ENCODE measurements at places on chromosomes 11 and 22.

- no peak for DNase-seq
Measured at GRCh38 chr22:46394622-46395021, 59.1 kb downstream of the TRMU start.

GRCh38 chr11:117900121-117900648, 23.7 kb upstream of the FXYD6 start:
- DNase-seq, result no peak

DNA sequence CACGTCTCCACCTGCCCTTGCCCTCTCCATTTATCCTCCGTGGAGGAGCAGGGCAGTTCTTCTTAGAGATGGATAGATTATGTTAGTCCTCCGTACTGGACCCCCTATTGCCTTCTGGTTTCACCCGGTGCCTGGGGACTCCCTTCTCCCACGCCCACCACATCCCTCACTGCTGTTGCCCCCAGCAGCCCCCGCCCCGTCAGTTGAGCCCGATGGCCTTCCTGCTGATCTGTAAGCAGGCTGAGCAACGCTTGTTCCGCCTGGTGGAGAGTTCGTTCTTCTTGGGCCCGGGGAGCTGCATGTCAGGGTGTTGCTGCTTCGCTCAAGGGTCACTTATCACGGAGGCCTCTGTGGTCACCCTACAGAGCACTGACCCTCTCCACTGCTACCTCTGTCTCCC, 34.2 kb downstream of the B3GAT1 start:
- DNase-seq, result no peak

GRCh38 chr11:7462706-7463105, 22.6 kb upstream of the OLFML1 start:
- no peak for DNase-seq

- no peak for DNase-seq
Measured at GRCh38 chr11:71109586-71109985, 142.8 kb downstream of the SHANK2 start.

GRCh38 chr22:45163099-45163450, 650 bp upstream of the NUP50 start:
- DNase-seq, result no peak

DNA sequence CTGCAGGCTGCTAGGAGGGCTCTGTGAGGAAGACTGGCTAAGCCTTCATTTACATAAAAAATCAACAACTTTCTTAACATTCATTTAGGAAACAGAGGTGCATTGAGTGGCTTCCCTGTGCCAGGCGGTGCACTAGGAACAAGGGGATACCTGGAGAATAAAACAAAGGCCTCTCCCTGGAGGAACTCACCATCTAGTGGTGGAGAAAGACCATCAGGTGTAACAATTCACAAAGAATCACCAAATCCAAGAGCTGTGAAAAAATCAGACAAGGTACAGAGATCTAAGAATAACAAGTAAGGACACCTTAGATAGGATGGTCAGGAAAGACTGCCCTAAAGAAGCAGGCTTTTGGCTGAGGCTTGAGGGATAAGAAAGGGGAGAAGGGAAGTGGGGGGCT, 40.3 kb downstream of the CSNK2A3 start:
- DNase-seq, result no peak

- DNase-seq, result no peak
Measured at GRCh38 chr22:27699383-27700019, 102.1 kb downstream of the MN1 start.

DNA sequence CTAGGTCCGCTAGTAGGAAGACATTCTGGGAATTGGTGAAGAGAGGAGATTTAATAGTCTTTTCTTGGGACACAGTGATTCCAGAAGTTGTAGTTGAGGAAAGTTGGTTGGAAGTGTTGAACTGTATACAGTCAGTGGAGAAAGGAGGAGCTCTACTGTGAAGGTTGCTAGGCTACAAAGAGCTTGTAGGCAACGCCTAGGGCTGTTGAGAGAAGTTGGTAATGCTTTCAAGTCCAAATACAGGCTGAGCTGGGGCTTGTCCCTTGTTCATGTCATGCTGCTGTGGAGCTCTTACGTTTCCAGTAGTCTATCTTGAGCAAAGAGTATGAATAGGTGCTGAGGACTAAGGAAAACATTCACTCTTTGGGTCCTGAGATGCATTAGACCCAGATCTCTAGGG, 1.1 kb downstream of the TBCEL start:
- peak; percentile 13 for DNase-seq

DNA sequence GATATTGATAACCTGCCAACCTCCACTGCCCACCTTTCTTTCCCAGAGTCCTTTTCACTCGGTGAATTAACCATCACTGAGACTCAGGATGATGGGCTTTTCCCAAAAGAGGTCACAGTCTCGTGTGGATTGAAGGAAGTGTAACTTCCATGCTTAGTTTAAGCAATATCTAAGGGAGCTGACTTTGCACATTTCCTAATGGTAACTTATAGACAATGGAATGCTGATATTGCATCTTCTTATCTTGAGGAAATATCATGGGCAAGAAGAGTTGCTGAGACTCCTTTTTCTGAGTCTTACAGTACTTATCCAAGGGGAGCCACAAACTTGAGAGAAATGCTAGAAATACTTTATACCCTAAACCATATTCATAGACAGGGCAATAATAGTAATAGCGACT, 8.8 kb downstream of the BARX2 start:
- no peak for DNase-seq

DNA sequence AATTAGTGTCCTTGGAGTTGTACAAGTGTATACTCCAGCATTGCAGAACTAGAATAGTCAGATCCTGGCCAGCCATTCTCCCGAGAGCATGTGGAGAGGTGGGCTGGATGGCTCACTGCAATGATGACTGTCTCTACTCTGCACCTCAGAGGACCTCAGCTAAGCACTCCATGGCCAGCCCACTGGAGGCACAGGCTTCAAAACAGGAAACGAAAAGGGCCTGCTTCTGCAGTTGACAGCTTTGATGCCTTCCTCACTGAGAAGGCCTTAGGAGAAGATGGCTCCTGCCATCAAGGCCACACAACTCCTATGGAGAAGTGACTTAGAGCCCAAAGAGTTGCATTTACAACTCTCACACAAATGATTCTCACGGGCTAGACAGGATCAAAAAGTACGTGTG, 9.1 kb downstream of the POLD4 start:
- DNase-seq, result no peak

DNA sequence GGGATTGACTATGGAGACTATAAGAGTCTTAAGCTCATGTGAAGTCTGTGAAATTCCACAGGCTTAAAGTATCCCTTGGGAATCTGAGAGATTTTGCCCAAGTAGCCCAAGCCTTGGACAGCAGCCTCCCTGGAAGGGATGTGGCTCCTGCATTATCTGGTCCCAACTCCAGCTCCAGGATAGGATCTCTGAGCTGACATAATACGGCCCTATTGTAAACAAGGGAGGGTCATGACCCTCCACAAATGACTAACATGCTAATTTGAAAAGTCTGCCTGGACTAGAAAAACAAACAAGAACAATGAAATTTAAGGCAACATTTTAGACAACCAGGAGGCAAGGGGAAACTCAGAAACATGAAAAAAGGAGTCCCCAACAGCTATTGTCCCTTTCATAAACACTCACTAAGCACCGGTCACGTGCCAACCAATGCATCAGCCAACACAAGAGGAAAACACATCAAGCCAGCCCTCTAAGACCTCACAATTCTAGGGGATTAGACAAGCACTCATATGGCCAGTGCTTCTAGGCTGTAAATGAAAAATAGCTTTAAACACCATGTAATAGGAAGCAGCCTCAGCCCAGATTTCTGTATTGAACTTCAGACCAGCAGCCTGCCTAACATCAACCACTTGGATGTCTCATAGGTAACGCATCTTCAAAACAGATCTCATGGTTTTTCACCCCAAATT, 101.2 kb upstream of the TIMP3 start:
- DNase-seq, result no peak

DNA sequence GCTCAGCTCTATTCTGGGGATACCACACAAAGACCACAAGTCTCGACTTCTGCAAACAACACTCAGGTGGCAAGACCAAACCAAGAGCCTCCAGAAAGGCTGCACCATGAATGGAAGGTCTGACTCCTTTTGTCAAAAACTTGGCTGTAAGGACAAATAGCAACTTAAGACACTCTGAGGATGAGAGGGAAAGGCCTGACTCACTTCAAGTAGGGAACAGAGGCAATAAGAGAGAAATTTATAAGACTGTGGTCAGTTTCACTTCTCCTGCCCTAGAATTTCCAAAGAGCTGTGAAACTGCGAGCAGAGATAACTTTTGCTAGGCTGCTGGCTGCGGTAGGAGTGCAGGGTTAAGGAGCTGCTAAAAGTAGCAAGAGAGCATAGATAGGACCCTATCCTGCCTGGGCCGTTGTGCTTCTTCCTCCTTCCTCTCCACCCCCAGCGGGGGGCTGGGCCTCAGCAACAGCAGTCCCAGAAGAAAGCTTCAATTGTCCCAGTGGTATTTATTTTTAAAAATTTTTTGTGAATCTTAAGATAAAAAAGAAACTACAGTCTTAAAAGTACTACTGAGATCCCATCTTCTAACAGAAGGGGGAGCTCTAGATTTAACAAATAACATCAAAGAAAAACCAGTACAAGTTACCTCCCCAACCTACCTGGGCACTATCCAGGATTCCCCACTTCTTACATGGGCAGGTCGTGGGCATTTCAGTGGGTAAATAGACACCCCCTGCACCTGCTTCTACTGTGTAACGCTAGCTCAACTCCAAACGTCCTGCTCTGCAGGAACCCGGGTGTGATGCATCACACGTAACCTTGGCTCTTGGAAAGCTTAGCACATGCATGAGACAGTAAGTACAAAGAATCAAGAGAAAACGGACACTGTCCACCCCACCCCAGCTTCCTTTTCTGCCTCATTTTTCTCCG, 66.4 kb downstream of the SGSM3 start:
- DNase-seq, result peak; percentile 58

DNA sequence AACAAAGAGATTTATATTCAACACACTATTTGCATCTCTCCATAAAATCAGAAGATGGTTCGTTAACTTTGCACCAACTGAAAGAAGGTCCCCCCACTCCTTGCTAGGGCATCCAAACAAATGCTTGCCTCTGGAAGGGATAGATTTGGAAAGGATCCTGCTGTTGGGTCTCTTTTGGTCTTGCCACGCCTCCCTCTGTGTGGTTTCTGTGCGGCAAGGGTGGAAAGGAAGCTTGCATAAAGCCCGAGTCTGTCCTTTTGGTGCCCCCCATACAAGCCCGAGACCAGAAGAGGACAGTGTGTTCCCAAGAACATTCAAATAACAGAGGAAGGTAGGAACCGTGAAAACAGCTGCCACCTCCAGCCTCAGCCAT, 15.1 kb downstream of the SCGB1A1 start:
- no peak for DNase-seq

- DNase-seq, result no peak
Measured at GRCh38 chr11:19382131-19382611, 141.4 kb upstream of the E2F8 start.

- no peak for DNase-seq
Measured at GRCh38 chr11:63583357-63583677, 20.1 kb upstream of the PLAAT2 start.

DNA sequence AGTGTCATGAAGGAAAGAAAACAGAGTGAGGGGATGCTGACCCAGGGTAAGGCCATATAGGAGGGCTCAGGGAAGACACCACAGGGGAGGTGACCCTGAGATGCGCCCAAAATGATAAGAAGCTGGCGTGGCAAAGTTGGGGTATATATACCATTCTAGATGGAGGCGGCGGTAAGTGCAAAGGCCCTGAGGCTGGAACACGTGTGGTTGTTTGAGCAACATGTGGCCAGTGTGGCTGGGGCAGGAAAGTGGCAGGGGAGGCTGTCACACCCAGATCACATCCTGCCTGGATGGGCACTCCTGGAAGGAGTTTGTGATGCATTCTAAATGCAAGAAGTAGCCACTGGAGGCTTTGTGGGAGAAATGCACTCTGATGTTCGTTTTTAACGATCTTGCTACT, 70.2 kb downstream of the CYTH4 start:
- DNase-seq, result no peak

- DNase-seq, result no peak
Measured at GRCh38 chr11:118604566-118604965, 2.8 kb upstream of the PHLDB1 start.

DNA sequence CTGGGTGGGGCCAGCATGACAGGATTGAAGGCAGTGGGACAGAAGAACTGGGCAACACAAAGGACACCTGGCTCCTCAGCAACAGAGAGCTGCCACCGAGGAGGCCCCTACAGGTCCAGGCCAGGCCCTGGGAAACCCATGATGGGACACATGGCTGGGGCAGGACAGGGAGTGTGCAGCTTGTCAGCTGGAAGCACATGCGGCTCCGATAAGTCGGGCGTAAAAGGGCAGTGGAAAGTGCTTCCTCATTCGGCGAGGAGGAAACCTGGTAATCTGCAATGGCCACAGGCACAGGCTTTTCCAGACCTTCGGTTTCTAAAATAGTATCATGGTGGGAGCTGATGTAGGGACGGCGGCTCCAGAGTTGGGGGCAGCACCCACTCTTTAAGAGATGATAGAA, 16.5 kb downstream of the GNAZ start:
- no peak for DNase-seq

- DNase-seq, result no peak
Measured at GRCh38 chr11:115579181-115579825, 75.1 kb upstream of the CADM1 start.

- DNase-seq, result no peak
Measured at GRCh38 chr22:21041937-21042336, 3.8 kb upstream of the LRRC74B start.

DNA sequence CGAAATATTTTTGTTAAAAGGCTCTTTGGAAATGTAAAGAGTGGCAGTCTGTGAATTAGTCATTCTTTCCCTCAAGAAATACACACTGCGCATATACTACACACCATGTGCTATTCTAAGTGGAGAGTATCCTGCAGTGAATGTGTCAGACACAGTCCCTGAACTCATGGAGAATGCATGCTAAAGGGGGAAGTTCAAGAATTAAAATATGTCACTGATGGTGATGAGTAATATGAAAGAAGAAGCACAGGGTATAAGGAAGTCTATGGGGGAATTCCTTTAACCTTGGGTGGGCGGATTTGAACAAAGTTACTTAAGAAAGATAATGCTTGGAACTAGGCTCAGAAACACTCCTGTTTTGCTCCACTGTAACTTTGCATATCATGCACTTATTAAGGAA, 153.0 kb downstream of the LRRC4C start:
- DNase-seq, result no peak

- DNase-seq, result peak; percentile 7
Measured at GRCh38 chr11:110463153-110463552, 33.4 kb downstream of the FDX1 start.

- peak; percentile 8 for DNase-seq
Measured at GRCh38 chr11:74269161-74269811, 42.2 kb downstream of the P4HA3 start.

GRCh38 chr11:88594274-88594950, 256.9 kb upstream of the CTSC start:
- DNase-seq, result no peak

DNA sequence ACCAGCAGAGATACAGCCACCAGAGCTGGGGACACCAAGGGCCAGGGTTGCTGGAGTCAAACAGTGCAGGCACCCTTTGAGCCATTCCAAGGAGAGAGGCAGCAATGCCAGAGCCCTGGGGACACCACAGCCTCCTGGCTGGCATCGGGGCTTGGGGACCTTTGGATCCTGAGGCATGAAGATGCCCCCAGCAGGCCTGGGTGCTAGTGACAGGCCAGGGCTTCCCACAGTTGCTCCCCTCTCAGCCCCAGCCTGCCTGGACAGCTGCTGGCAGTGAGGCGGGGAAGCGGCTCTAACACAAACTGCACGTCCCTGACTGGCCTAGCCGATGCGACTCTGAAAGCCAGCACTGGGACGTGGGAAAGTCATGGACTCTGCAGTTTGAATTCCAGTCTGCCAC, 2.7 kb downstream of the CD5 start:
- no peak for DNase-seq

- no peak for DNase-seq
Measured at GRCh38 chr11:65777821-65778361, 2.9 kb downstream of the AP5B1 start.
